ENCODE measurements at places on chromosomes 13 and 19. TPM values are rescaled to one million over a fixed set of nuclear protein-coding genes. Genes with fewer than 3 reads are reported as not detected.

DNA sequence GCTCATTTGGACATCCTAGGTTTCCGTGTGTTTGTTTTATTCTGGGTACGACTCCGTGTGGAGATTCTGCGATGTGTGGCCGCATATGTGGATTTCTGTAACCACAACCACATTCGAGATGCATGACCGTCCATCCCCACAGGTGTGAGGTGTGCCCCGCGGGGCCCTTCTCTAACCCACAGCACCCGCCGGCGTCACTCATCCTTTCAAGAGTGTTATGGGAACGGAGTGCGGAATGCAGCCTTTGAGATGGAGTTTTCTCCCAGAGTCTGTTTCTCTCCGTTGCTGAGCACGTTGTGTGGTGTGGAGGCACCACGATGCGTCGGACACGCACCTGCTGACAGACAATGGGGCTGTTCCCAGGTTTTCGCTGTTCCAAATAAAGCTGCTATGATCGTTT lies 40.0 kb downstream of the C13orf46 start:
- DNase-seq, result no peak

- DNase-seq, result no peak
Observed at GRCh38 chr13:51221108-51221507, 1.1 kb upstream of the FAM124A start.

DNA sequence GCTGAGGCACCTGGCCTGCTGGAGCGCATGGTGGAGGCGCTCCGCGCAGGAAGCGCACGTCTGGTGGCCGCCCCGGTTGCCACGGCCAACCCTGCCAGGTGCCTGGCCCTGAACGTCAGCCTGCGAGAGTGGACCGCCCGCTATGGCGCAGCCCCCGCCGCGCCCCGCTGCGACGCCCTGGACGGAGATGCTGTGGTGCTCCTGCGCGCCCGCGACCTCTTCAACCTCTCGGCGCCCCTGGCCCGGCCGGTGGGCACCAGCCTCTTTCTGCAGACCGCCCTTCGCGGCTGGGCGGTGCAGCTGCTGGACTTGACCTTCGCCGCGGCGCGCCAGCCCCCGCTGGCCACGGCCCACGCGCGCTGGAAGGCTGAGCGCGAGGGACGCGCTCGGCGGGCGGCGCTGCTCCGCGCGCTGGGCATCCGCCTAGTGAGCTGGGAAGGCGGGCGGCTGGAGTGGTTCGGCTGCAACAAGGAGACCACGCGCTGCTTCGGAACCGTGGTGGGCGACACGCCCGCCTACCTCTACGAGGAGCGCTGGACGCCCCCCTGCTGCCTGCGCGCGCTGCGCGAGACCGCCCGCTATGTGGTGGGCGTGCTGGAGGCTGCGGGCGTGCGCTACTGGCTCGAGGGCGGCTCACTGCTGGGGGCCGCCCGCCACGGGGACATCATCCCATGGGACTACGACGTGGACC lies 9.7 kb upstream of the STRN4 start:
- DNase-seq, result no peak

- DNase-seq, result no peak
Observed at GRCh38 chr13:59413126-59413525, 750.6 kb downstream of the DIAPH3 start.

ZNF729 gene
- polyA plus RNA-seq, result 0.01 TPM

PNMA8A gene
- 1.5 TPM for polyA plus RNA-seq

All from small intestine (tissue), 16 donors.